LHCN-M2 (cell line): ENCODE measurements at places on chromosomes 3 and 15. TPM values are rescaled to one million over a fixed set of nuclear protein-coding genes. Genes with fewer than 3 reads are reported as not detected.
A peak's percentile ranks its signal among the peaks of the same experiment; 100 is the strongest.

DNA sequence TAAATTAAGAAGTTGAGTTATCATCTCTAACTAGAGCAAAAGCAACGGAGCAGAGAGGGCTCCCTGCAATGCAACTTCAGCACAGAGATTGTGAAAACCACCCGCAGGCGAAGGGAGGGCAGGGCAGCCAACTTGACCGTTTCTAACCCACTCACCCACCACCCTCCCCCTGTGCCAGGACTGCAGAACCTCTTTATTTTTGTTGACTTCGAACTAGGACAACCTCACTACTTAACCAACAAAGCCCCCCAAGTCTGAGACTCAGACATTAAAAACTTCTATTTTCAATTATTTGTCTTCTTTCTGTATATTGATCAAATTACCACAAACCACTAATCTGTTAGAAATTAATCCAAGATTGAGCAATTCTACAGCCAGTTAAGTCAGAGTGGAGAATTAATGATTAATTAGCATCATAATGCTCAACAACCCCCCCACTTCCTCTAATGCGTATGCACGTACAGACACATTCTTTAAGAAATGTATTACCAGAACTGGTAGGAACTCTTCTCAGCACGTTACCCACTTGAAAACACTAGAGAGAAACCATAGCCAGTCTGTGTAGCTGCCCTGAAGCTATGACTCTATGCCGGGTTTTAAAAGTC, 2.0 kb downstream of the MGLL start:
- peak; percentile 39 for DNase-seq

Gene CDHR4
- total RNA-seq, result not detected in 2 replicates

- DNase-seq, result peak; percentile 13
These were observed 50.8 kb downstream of the CRYBG3 start for GRCh38 chr3:97872525-97873042.

DNA sequence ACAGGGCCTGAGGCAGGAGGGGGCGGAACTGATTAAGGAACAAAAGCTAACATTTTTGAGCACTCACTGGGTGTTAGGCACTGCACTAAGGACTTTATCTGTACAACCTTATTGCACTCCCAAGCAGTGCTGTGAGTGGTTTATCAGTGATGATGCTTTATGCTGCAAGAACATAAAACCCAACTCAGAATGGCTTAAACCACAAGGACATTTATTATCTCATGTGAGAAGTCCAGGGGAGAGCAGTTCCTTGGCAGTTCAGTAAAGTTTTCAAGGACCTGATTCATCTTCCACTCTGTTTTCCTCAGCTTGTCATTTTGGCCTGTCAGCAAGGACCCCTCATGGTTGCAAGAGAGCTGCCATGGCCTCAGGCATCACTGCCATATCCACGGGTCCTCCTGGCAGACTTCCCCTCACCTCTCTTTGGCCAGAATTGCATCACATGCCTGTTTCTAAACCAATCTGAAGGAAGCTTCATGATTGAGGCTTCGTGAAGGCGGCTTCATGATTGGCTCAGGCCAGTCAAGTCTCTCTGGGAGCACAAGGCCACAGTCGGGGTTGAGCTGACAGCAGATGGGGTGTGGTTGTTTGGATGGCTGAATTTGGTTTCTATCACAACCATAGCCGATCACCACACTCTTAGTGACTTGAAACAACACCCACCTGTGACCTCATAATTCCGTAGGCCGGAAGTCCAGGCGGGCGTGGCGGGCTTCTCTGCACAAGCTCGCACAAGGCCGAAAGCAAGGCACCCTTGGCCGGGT, 15.8 kb downstream of the EFCC1 start:
- no peak for DNase-seq

- DNase-seq, result no peak
These were observed 64.9 kb downstream of the CDIN1 start for GRCh38 chr15:36644191-36644896.

Gene FSIP1
- total RNA-seq, result 0.38 and 1.1 TPM in 2 replicates

GRCh38 chr3:141784531-141784930, 21.3 kb downstream of the GRK7 start:
- no peak for DNase-seq

- no peak for DNase-seq
These were observed 80.9 kb downstream of the FRMD4B start for GRCh38 chr3:69305011-69305410.

DNA sequence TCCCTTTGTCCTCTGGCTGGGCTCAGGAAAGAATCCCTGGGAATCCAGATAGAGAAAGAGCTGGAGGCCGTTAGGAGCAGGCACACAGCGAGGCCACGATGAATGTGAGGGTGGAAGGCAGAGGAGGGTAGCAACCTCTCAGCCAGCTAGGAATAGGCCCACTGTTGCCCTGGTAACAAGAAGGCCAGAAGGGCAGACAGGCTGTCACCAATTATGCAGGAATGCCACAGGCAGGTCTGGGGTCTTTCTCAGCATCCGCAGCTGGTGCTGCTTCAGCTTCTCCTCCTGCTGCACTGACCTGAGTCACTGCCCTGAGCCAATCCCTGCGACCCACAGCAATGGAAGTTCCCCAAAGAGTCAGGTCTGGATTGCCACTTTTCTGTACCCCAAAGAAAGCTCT, 62.8 kb upstream of the C3orf80 start:
- no peak for DNase-seq

DNA sequence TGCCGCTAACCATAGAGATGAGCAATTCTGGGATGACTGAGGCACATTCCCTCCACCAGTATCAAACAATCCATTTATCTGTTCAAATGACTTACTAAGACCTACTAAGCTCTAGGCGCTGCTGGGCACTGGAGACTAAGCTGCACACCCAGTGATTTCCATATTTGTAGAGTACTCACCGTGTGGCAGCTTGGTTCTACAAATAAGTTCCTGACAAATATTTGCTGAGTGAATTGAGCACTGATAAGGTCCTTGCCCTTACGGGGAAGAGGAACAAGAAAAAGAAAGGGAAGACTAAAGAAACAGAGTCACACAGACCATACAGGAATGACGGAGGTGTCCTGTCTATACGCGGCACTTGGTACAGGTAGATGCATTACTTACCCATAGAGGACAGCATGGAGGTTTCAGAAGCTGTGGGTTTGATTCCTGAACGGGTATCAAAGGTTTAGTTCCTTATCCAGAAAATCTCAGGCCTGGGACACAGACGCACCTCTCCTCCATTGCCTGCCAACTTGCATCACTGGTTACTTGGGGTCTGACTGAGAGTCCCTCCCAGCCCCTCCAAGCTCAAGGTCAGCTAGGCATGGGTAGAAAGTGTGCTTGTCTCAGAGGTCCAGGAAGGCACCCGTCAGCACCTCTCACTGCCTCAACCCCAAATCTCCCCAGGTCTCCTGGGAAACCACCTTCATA, 298.6 kb upstream of the LYSMD4 start:
- no peak for DNase-seq

DNA sequence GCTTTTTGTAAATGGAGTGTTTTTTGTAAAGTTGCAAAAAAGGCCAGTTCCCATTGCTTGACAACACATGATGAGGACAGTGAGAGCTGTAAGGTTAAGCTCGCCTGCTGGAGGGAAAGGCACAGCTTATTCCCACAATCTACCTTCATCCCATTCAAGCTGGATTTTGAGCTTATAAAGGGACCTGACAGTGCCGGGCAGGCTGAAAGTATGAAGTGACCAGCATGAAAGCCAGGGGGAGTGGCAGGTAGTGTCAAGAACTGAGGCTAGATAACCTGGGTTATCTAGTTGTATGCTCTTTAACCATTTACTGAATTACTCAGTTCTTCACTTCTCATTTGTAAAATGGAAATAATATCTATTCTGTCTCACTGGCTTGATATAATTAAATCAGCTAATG, 52.3 kb upstream of the KPNA4 start:
- no peak for DNase-seq

DNA sequence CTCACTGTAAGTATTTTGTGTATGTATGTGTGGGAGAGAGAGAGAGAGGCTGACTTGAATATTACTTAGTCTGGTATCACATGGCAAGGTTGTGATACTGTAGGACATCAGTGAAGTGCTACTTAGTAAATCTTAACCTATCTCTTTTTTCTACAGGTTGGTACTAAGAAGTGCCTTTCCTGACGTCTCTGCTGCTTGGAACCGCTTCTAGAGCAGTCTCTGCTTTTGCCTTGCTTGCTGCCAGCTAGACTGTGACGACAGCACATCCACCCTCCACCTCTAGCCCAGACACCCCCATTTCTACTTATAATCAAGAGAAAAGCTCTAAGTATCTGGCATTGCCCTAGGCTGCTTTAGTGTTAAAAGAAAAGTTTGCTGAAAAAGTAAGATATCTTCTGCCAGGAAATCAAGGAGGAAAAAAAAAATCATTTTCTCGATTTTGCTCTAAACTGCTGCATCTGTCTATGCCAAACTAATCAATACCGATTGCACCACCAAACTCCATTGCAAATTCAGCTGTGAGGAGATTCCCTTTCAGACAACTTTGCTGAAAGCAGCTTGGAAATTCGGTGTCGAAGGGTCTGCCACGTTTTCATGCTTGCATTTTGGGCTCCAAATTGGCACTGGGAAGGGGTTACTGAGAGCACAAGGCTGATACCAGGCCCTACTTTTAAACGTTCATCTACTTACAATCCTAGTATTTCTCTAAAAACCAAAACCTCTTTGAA, 30.7 kb downstream of the MBNL1 start:
- DNase-seq, result no peak

- DNase-seq, result peak; percentile 84
These were observed 66.0 kb upstream of the CMSS1 start for GRCh38 chr3:99751649-99752048.

GRCh38 chr15:80036071-80036470, 23.4 kb upstream of the ZFAND6 start:
- DNase-seq, result no peak

DNA sequence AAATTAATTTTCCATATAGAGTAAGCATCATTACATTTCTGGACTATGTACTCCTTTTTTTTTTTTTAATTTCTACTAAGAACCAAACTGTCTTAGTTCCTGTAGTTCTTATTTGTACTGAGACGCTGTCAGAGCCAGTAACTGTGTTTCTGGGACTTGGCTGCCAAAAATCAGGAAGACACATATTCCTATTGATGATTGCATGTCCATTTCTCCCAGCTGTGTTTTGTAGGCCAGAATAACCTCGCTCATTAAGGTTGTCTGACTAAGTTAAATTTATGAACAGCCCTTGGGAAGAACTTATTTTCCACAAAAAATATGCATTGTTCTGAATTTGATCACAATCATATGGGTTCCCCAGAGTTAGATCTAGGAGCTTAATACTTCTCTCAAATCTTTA, 29.5 kb downstream of the PLSCR5 start:
- no peak for DNase-seq

GRCh38 chr3:114712728-114713492, 419.1 kb downstream of the TIGIT start:
- no peak for DNase-seq

DNA sequence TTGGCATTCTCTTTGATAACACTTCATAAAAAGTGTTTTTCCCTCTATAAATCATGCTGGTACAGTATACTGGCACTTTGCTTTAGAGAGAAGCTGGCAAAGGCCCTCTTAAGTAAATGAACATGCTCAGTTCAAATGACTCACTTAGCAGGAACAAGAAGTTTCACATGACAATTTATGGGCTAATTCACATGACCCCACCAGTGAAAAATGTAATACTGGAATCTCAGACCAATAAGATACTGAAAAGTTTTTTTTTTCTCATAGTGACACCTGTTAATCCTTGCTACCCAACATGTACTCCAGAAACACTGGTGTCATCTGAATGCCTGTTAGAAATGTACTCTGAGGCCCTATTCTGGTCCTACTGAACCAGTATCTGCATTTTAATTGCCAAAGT, 13.9 kb downstream of the BTBD1 start:
- peak; percentile 92 for DNase-seq

Gene SHC4
- total RNA-seq, result 2.1 and 2.4 TPM in 2 replicates

Gene LYZL4
- not detected in 2 replicates for total RNA-seq

DNA sequence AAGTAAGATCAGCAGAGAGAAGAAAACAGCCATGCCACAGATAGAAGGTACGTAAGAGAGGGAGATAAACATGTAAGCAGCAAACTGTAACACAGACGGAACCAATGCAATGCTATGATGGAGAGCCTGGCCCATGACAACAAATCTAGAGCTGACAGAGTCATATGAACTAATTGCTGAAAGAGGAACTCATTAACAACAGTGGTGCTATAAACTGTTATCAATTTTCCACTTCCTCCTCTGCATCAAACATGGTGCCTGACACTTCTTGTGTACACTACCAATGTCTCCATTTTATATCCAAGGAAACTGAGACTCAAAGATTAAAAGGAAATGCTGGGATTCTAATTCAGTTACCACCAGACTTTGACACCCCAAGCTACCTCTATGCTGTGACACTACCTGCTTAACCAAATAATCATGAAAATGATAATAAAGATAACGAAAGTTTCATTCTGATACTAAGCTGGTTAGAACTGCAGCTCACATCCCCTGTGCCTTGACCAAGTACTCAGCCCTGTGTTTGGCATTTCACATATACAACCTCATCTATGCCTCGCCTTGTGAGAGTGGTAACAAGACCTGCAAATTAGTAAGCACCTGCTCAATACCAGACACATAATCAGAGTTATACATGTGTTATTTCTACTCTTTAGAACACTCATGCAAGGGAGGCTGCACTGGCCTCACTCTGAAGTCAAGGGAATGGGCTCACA, 79.3 kb downstream of the ANO10 start:
- DNase-seq, result no peak

- DNase-seq, result no peak
These were observed 162.1 kb downstream of the C3orf38 start for GRCh38 chr3:88311826-88312225.

- no peak for DNase-seq
These were observed 39.7 kb downstream of the NPTN start for GRCh38 chr15:73593304-73594074.

Gene APOD
- 2.8 and 3.8 TPM in 2 replicates for total RNA-seq

Gene PLCH1
- total RNA-seq, result not detected in 2 replicates

DNA sequence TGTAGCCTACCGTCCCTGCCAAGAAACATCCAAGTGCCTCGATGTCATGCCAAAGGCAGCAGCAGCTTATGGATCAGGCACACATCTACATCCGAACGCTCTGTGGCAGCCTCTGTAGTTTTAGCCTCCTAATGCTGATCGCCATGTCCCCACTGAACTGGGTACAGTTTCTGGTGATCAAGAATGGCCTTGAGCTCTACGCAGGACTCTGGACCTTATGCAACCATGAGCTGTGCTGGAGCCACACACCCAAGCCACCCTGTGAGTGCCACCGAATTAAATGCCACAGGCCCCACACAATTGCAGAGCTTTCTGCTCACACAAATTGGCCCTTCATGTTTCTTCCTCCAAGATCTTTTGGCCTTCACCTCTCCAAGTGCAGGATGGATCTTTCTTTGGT, 543 bp downstream of the TMEM202 start:
- DNase-seq, result no peak
